Stimulated activated CD8-positive, alpha-beta memory T cell treated with anti-CD3 and anti-CD28 coated beads, Interleukin-2, amount 100 ng/mL, for 1 hour (primary cell): ENCODE measurements at places on chromosomes 2 and 18.

DNA sequence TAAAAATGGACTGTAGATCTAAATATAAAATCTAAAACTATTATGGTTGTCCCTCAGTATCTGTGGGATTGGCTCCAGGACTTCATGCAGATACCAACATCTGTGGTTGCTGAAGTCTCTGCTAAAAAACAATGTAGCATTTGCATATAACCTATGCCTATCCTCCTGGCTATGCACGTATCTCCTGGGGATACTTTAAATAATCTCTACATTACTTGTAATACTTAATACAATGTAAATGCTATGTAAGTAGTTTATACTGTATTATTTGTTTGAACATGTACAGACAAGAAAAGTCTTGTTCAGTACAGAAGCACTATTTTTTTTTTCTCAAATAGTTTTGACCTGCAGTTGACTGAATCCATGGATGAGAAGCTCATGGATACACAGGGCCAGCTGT lies 134.9 kb downstream of the ZAP70 start:
- DNase-seq: no peak

GRCh38 chr2:234951664-234952269 lies at the start of gene SH3BP4:
Gene SH3BP4 (plus strand): TSS chr2:234952017. CDS start chr2:235035003, 82,986 bp downstream.
- DNase-seq: no peak

GRCh38 chr18:36187826-36188721 lies 777 bp downstream of the MOCOS start:
- DNase-seq: no peak

GRCh38 chr18:59516356-59517155 lies 157.5 kb upstream of the LMAN1 start:
- DNase-seq: no peak

- DNase-seq: no peak
Measured at GRCh38 chr2:96965781-96966514, 20.4 kb downstream of the FAM178B start.

GRCh38 chr2:205212357-205212756 lies 469.9 kb upstream of the NRP2 start:
- DNase-seq: no peak

DNA sequence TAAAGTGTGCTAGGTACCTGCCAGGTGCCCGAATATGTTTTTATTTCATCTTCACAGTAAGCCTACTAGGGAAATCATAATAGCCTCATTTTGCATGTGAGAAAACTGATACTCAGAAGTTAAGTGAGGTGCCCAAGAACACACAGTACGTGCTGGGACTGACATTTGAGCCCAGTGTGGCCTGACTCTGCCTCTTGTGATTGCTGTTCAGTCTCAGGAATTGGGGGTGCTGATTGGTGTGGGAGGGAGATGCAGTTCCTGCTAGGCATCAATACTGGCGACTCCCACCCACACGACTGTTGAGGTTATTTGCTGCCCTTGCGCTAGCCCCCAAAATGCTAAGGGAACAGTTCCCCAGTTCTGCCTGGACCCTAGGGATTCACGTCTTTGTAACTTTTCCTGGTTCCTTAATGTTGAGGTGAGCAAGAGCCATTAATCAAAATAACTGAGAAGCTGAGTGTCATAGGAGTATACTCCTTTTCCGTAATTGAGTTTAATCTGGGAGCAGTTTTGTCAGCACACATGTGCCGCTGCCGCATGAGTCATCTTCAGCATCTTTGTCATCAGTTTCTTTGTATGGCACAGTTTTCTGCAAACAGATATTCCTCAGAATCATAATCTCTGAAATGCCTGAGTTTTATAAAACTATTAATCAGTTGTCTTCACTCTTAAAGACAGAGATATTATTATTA lies 120.7 kb downstream of the NCK2 start:
- no peak for DNase-seq

DNA sequence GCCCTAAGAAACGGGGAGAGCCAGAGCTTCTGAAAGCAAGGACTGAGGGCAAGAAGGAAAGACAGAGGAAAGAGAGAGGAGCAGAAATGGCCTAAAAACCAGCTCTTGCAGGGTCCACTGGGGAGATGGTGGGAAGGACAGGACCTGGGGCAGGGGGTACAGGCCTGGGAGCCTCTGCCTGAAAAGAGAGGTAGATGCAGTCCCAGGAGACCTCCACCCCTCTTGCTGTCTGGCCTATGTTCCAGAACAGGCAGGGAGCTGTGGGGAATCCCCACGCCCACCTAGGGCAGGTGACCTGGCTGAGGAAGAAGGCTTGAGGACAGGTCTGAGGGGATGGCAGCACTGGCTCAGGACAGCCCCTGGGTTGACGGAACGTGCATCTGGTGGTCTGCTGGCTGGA lies 4.6 kb downstream of the CAPN13 start:
- no peak for DNase-seq

GRCh38 chr2:136328207-136328795 lies 210.4 kb upstream of the CXCR4 start:
- DNase-seq: no peak

DNA sequence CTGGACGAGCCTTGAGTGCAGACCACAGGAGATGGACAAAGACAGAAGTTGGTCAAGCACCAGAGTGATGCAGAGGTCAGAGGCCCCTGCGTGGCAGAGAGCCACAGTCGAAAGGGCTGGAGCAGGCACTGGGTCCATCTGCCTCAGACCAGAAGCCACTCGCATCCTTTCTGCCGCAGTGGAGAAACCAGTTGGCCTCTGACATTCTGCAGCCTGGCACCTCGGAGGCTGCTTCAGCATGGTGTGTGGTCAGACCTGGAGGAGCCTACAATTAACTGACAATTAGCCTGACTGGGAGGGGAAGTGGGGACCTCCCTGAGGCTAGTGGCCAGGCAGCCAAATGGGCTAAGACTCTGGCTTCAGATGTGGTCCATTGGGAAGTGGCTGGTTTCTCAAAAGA lies 111.1 kb downstream of the SGPP2 start:
- no peak for DNase-seq

DNA sequence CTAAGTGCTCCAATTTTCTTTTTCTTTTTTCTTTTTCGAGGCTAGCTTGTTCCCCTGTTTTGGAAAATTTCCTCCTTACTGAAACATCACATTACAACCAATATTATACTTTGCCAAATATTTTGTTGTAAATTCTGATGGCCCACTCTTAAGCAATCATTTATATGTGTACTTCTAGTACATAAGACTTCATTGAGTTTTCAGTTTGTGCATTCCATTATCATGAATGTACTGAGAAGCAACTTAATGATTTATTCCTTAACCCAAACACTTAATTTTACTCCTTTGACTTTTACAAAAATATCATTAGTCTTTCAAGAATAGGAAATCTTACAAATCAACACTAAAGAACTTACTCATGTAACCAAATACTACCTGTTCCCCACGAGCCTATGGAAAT lies 242.4 kb downstream of the ARHGAP15 start:
- no peak for DNase-seq

- no peak for DNase-seq
Measured at GRCh38 chr18:9055185-9055584, 47.3 kb upstream of the NDUFV2 start.

- no peak for DNase-seq
Measured at GRCh38 chr2:30349691-30350090, 97.4 kb upstream of the LCLAT1 start.

GRCh38 chr2:72576861-72577260 lies 249.0 kb downstream of the EXOC6B start:
- DNase-seq: no peak

GRCh38 chr2:190379249-190379964 lies 28.7 kb upstream of the MFSD6 start:
- no peak for DNase-seq

GRCh38 chr2:85706063-85706462 lies 11.9 kb downstream of the GNLY start:
- no peak for DNase-seq

DNA sequence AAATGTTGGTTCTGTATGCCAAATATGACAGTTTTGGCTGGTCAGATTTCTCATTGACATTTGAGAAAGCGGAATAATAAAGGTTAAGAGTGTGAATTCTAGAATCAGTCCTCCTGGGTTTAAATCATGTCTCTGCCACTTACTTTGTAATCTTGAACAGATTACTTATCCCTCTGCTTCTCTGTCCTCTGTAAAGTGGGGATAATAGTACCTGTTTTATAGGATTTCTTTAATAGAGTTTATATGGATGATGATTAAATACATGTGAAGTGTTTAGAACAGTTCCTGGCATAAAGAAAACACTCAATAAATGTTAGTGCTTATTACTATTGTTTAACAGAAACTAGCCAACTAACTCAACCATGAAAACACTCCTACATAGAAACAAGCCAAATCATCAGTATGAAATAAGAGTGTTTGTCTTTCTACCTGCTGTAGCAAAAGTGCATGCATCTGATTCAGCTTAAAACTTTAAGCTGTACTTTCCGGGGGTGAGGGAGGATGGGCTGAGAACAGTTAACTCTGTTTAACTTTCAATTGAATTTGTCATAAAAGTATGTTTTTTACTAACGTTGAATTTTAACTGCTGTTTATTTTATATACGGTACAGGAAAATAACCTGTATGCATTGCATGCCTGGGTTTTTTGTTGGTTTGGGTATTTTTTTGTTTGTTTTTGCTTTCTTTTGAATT lies 6.8 kb downstream of the HTR2B start:
- DNase-seq: no peak

GRCh38 chr2:232672588-232672987 lies 24.5 kb upstream of the GIGYF2 start:
- DNase-seq: no peak

GRCh38 chr2:5980450-5981190 lies 288.4 kb downstream of the SOX11 start:
- DNase-seq: no peak

DNA sequence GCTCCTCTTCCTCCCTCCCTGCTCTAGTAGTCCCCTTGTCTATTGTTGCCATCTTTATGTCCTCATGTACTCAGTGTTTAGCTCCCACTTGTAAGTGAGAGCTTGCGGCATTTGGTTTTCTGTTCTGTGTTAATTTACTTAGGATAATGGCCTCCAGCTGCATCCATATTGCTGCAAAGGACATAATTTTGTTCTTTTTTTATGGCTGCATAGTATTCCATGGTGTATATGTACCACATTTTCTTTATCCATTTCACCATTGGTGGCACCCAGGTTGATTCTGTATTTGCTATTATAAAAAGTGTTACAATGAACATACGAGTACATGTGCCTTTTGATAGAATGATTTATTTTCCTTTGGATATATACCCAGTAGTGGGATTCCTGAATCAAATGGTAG lies 12.5 kb downstream of the PIKFYVE start:
- no peak for DNase-seq

GRCh38 chr2:231049286-231050017 lies 7.2 kb upstream of the PSMD1 start:
- no peak for DNase-seq

DNA sequence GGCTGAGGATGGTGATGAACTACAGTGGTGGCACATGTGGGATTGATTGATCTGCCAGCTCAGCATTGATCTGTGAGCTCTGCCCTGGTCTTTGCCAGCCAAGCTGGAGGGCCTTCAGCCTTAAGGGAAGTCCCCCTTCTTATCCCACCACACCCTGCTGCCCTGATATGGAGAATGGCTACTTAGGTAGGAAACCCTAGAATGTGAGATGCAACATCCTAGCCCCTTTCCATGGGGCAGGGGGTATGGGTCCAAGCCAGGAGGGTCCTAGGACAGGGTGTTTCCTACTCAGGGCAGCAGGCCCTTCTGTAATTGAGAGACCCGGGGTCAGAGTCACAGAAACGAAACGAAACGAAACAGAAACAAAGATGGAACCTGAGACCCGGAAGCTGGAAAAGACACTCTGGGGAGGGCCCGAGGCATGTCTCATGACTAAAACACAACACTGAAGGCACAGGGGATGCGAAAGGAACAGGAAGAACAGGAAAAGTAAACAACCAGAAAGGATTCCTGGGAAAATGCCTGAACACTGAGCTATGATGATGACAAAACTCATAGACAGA lies 16.9 kb upstream of the SULT1C2 start:
- no peak for DNase-seq

GRCh38 chr2:226788881-226789490 lies 10.6 kb downstream of the IRS1 start:
- DNase-seq: no peak

- no peak for DNase-seq
Measured at GRCh38 chr18:10872304-10872703, 277.1 kb downstream of the PIEZO2 start.

DNA sequence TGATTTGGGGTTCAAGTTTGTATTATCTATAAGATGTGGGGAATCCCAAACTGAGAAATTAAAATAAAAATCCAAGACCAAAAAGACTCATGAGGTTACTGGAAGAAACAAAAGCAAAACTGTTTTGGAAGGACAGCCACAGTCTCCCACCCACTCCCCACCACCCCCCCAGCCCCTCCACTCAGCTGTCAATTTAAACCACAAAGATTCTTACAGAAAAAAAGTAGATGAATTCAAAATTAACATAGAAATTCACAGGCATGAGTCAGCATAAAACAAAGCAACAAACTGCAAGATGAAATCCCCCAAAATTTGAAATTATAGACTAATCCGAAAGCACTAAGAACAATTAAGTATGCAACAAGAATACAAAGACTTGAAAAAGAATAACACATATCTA lies 12.1 kb downstream of the MAP4K3 start:
- DNase-seq: no peak

GRCh38 chr2:9484533-9484932 lies 10.2 kb downstream of the IAH1 start:
- DNase-seq: no peak

- no peak for DNase-seq
Measured at GRCh38 chr2:67394734-67395133, 2.4 kb upstream of the ETAA1 start.

DNA sequence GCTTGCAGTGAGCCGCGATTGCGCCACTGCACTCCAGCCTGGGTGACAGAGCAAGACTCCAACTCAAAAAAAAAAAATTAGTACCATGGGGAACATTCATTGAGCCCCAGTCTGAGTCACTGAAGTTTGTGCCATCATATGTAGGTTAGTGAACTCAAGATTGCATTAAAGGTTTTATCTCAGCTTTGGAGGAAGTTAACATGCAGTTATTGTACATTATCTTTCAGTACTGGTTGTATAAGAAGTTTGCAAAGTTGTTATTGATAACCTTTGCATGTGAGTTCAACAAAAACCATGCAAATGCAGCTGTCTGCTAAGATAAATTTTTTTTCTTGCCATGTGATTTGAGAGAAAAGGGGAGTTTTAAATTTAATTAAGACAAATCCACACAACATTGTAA lies 95.7 kb downstream of the MEIS1 start:
- DNase-seq: no peak

GRCh38 chr2:100799686-100800085 lies 20.3 kb upstream of the NPAS2 start:
- no peak for DNase-seq

- no peak for DNase-seq
Measured at GRCh38 chr2:211709389-211709788, 829.2 kb downstream of the ERBB4 start.

- no peak for DNase-seq
Measured at GRCh38 chr2:232959139-232959538, 53.9 kb downstream of the NGEF start.
